ENCODE measurements at places on chromosomes 2 and 18.

DNA sequence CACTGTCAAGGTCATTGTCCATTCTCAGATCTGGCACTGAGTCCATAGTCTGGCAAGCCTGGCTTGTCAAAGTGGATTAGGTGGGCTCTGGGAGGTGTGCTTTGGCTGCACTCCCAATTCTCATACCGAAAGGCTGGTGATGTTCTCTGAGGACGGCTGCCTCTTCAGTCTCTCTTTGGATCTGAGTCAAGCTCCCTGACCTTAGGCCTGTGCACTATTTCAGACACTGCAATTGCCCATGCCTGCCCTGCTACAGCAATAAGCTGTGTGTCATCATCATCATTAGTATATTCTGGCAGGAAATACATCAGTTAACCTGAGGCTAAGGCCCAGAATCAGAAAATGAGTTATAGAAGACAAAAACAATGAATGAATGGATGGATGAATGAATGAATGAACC lies 1.6 kb upstream of the SLC5A7 start:
- DNase-seq, result no peak

DNA sequence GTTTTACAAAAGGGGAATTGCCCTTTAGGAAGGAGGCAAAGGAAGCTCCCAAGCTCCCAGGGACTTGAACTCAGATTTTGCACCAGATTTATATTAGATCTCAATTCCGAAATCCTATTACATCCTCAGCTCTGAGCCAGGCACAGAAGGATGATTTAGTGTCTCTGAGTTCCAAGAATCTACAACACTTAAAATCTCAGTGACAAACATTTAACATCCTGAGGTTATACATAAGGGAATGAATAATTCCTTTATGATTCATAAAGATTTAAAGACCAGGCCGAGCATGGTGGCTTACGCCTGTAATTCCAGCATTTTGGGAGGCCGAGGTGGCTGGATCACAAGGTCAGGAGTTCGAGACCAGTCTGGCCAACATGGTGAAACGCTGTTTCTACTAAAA lies 16.5 kb upstream of the SLC20A1 start:
- no peak for DNase-seq

DNA sequence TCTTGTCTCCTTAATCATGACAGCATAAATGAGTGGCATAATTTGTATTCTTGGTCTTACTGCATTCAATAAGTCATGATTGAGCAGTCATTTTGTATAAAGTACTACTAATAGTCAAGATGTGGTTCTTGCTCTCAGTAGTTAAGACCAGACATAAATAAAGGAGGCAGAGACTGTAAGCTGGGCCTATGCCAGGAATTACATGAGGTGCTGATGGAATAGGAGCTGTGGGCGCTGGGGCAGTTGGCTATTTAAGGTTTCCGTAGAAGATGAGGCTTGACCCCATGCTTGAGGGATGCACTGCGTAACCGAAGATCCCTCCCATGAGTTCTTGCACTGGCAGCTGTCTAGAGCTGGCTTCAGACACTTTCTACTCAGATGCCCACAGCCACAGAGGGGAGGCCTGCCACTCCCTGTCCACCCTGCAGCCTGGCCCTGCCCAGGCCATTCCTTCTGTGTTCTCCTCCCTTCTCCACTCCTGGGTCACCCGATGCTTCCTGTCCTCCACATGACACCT lies 150.9 kb upstream of the REV1 start:
- DNase-seq, result no peak

GRCh38 chr2:10980886-10981425 lies 69.2 kb downstream of the KCNF1 start:
- no peak for DNase-seq

DNA sequence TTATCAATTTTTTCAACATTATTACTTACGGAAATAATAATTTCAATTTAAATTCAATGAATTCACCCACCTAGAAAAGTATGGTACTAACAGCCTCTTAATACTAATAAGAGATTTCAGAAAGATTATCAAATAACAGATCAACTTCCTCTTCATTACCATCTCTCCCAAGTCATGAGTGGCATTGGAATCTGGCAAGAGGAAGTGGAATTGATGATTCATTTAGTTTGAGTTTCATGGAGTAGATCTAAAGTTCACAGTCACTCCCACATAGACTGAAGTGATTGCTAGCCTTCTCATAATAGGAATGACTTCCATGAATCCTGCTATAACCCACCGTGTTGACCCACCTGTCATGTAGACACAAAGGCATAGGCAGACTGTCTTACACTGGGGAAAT lies 77.7 kb upstream of the WDR75 start:
- no peak for DNase-seq

DNA sequence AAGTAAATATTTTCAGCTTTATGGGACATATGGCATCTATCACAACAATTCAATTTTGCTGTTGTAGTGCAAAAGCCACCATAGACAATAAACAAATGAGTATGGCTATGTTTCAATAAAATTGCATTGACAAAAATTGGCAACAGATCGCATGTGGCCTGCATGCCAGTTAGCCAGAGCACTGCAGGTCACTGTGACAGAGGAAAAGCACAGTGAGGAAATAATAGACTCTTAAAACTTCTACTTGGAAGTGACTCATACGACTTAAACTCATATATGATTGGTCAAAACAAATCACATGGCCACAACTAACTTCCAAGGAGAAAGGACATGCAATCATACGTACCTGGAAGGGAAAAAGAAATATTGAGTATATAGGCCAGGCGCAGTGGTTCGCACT lies 44.4 kb downstream of the EXOC6B start:
- no peak for DNase-seq

DNA sequence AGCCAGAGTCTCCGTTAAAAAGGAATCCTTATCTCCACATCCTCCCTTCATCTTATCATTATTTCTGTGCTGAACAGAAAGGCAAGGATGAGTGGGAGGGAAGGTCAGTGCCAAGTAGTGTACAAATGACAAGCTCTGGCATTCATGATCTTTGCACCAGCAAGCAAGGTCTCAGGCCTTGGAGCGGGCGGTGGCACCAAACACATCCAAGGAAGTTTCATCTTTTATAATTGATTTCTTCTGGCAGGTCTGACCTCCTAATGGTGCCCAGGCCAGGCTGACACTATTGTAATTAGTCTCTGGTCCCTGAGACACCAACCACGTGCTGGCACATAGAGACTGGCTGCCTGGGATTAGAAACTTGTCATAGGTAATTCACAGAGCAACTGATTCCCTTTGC lies 336.6 kb downstream of the EN1 start:
- DNase-seq, result no peak

DNA sequence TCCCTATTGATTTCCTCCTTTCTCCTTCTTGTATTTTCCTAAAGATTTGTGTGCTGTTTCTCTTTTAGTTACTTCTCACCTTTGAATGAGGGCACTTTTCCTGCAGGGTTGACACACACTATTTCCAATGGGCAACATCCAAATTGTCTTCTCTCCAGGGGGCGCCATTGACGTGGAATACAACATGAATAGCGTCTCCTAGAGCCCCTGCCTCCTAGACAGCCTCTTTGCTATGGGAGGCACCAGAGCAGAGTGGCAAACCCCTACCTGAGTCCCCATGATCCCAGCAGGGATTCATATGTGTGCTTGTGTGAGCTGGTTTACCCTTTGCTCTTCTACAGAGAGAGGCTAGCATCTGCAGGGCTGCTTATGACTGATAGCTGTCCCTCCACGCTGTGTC lies 61.3 kb upstream of the ITSN2 start:
- DNase-seq, result no peak

- DNase-seq, result no peak
Observed at GRCh38 chr2:152395103-152395502, 60.1 kb downstream of the FMNL2 start.

GRCh38 chr2:112480530-112481049 lies 1.4 kb upstream of the TTL start:
- no peak for DNase-seq

- no peak for DNase-seq
Observed at GRCh38 chr2:46900381-46900780, 15.2 kb downstream of the MCFD2 start.

DNA sequence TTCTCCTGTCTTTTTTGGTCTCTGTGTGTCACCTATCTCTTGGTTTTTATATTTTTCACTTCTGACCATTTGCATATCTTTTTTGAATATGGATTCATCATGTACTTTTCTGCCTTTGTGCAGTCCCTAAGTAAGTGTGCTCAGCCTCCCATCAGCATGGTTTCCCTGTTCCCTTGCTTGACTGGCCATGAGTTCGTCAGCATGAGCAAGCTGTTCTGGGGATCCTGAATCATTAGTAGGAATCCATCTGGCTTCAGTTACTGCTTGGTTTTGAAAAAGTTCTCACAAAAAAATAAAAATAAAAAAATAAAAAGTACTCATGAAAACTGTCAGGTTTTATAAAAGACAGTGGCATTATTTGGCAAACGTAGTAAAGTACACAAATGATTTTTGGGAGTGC lies 144.1 kb downstream of the NCOA1 start:
- no peak for DNase-seq

- DNase-seq, result no peak
Observed at GRCh38 chr2:231449503-231450054, 14.7 kb downstream of the NCL start.

- no peak for DNase-seq
Observed at GRCh38 chr2:106977717-106978116, 91.8 kb upstream of the ST6GAL2 start.

- DNase-seq, result no peak
Observed at GRCh38 chr18:46663539-46663938, 6.5 kb upstream of the LOXHD1 start.

GRCh38 chr2:74514368-74515270 lies at the start of gene TLX2:
TLX2 (plus strand) TSS chr2:74514450; CDS start chr2:74514807, 357 bp downstream.
- no peak for DNase-seq

- no peak for DNase-seq
Observed at GRCh38 chr2:29715655-29716054, 205.7 kb downstream of the ALK start.

GRCh38 chr18:45825258-45826044 lies at the start of gene SIGLEC15:
SIGLEC15 (plus strand) TSS chr18:45825675; CDS start chr18:45825729, 54 bp downstream.
- no peak for DNase-seq

DNA sequence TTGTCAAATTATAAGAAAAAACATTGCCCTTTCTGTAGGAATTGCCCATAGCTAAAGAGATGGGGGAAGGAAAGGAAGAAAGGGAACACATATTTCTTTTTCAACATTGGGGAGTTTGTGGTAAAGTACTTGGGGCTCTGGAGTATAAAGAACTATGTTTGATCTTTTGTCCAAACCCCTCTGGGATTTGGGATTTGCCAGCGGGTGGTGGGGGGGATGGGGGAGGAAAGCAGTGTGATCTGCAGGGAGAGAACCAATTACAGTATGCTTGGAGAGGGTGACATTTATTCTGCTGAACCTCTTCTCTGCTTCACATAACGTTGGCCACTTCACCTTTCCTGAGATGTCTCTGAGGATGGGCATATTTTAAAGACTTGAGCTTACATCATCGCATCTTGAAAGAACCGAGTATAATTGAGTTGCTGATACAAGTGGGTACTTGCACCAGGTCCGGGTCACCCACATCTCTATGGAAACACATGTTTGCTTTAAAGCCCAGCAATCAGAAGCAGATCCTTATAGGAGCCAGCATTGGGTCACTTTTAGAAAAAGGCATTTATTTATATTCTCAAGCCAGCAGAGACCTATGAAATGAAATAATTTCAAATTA lies 73.1 kb downstream of the SPATS2L start:
- no peak for DNase-seq

GRCh38 chr2:120578576-120579352 lies 156.9 kb upstream of the GLI2 start:
- DNase-seq, result no peak

DNA sequence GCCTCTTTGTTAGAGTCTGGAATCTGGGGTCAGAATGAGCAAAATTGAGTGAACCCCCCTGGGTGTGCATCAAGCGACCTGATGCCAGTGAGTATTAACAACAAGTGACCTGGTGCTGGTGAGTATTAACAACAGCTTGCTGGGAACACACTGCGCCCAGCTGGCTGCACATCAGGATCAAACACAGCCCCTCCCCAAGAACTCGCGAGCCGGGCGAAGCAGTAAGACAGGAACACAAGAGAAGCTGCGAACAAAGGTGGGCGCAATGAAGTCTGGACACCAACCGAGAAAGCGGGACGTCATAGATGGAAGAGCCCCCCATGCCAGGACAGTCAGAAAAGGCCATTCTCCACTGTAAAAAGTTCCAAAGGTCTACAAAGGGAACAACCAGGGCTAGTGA lies 34.3 kb downstream of the CRACDL start:
- DNase-seq, result no peak

DNA sequence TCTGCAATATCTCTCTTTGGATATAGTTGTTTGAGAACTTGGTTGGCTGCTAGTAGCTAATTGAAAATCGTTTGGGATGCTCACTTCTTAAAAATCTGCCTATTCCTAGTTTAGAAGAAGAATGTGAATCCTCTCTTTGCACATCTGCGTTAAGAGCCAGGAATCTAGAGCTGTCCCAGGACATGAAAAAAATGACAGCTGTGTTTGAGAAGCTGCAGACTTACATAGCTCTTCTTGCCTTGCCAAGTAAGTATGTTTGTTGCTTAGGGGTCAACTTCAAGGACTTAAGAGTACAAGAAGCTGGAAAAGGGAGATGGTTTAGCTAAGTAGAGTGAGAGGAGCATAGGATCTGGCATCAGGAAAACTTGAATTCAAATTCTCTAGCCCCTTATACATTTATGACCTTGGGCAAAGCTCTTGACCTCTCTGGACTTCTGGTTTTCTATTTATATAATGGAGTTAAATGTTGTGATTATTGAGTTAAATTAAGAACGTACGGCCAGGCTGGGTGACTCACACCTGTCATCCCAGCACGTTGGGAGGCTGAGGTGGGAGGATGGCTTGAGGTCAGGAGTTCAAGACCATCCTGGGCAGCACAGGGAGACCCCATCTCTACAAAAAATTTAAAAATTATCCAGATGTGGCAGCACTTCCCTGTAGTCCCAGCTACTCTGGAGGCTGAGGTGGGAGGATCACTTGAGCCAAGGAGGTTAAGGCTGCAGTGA lies 55.2 kb upstream of the STON1 start:
- no peak for DNase-seq

DNA sequence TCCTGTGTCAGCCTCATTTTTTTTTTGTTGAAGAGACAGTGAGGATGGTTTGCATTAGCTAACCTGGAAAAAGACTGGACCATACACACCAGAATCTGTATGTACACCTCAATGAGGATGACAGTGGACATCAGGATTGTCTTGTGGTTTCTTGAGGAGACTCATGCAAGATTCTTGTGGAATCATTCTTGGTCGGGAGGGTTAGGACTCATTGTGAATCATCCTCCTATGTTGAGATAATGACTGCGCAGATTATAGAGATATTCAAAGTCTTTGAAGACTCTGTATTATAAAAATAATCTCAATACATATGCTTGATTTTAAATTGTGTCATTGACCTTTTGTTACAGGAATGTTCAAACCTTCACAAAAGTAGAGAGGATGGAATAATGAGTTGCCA lies 49.1 kb upstream of the DOCK10 start:
- no peak for DNase-seq

DNA sequence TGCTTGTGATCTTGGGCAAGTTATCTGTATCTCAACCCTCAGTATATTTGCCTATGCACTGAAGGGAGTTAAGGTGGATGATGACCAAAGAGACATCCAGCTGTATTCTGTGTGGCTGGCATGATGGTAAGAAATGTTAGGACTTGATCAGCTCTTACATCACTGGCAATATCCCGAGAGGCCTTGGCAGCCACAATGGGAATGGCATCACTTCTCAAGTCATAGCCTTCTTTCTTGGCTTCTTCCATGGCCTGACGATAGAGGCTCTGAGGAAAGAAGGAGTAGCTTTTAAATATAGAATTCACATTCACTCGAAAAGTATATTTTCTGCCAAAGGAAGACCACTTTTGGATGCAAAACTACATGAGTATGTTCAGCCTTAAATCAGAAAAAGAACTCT lies 113.5 kb downstream of the NEB start:
- no peak for DNase-seq

GRCh38 chr2:19312949-19313348 lies 45.5 kb downstream of the OSR1 start:
- no peak for DNase-seq

All from NCI-H1048 (cell line).